ENCODE measurements at places on chromosomes 1 and 21. TPM values are rescaled to one million over a fixed set of nuclear protein-coding genes. Genes with fewer than 3 reads are reported as not detected.

AXDND1 gene
- total RNA-seq, result 1.1 TPM

TDRD10 gene
- total RNA-seq, result 0.28 TPM

GPR153 gene
- total RNA-seq, result 2.1 TPM

SYT14 gene
- 2.0 TPM for total RNA-seq

NIT1 gene
- 22.0 TPM for total RNA-seq

RAB3B gene
- total RNA-seq, result 38.3 TPM

PRDM15 gene
- total RNA-seq, result 4.8 TPM
